ENCODE measurements at places on chromosomes 16 and 17. TPM values are rescaled to one million over a fixed set of nuclear protein-coding genes. Genes with fewer than 3 reads are reported as not detected.

GRCh38 chr17:48704361-48705248 lies 17.7 kb downstream of the PRAC1 start:
- DNase-seq, result no peak

DNA sequence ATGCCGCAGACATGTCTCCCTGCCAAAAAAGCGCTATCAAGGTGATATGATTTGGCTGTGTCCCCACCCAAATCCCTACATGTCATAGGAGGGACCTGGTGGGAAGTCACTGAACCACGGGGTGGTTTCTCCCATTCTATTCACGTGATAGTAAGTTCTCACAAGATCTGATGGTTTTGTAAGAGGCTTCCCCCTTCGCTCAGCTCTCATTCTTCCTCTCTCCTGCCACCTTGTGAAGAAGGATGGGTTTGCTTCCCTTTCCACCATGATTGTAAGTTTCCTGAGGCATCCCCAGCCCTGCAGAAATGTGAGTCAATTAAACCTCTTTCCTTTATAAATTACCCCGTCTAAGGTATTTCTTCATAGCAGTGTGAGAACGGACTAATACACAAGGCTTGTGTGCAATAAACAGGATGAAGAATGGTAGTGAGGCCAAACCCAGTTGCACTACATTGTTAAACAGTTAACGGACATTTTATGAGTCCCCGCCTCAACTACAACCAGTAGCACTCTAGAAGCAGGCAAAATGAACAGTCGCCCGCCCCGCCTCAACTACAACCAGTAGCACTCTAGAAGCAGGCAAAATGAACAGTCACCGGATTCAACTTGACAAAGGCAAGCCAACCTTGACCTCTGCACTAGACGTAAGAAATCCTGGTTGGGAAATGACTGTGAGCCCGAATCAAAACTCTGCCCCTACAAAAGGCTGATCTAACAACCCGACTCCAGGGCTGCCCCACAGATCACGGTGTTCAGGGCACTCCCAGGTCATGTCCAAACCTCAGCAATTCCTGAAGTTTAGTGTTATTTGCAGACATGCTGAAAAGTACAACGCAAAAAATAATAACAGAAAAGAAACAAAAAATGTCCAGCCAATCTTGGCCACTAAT lies 26.3 kb downstream of the VPS53 start:
- peak; percentile 43 for DNase-seq

DNA sequence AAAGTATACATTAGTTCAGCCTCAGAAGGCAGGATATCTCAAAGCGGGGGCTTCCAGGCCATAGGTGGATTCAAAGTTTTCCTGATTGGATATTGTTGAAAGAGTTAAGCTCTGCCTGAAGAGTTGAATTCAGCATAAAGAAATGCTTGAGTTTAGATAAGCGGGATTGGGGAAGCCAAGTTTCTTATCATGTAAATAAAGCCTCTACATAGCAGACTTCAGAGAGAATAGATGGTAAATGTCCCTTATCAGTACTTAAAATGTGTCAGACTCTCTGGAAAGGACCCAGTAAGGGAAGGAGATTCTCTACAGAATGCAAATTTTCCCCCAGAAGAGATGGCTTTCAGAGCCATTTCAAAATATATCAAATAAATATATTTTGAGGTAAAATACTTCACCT lies 423.5 kb downstream of the SHISA9 start:
- no peak for DNase-seq

DNA sequence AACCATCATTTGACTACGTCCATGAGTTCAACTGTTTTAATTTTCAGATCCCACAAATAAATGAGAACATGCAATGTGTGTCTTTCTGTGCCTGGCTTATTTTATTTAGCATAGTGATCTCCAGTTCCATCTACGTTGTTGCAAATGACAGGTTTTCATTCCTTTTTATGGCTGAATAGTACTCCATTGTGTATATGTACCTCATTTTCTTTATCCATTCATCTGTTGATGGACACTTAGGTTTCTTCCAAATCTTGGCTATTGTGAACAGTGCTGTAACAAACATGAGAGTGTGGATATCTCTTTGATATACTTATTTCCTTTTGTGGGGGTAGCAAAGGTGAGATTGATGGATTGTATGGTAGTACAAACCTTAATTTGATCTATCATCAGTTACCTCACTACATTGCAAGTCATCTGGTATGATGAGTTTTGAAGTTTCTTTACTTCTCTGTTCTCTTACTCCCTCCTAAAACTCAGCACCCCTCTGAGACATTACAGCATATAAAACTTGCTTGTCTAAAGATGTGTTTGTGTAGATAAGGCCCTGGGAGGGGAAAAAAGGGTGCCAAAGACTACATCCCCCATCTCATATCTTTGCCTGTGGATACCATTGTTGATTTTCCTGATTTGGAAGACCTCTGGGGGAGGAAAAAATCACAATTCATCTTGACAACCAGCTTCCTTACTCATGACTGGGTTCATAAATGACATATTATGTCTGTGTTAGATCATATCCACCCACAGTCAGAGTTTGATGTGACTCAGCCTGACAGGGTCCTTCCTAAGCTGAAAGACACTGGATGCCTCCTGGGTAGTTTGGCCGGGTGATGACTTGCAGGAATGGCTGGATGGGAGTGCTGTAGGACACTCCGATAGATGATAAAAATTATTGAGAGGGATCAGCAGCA lies 47.6 kb downstream of the ABCA9 start:
- no peak for DNase-seq

HIGD1B gene
- not detected for total RNA-seq

Measured in left colon (tissue), 2 donors.